ENCODE measurements at places on chromosomes 2 and 18.

- DNase-seq, result no peak
These were observed 562.5 kb downstream of the ERBB4 start for GRCh38 chr2:211976076-211976475.

DNA sequence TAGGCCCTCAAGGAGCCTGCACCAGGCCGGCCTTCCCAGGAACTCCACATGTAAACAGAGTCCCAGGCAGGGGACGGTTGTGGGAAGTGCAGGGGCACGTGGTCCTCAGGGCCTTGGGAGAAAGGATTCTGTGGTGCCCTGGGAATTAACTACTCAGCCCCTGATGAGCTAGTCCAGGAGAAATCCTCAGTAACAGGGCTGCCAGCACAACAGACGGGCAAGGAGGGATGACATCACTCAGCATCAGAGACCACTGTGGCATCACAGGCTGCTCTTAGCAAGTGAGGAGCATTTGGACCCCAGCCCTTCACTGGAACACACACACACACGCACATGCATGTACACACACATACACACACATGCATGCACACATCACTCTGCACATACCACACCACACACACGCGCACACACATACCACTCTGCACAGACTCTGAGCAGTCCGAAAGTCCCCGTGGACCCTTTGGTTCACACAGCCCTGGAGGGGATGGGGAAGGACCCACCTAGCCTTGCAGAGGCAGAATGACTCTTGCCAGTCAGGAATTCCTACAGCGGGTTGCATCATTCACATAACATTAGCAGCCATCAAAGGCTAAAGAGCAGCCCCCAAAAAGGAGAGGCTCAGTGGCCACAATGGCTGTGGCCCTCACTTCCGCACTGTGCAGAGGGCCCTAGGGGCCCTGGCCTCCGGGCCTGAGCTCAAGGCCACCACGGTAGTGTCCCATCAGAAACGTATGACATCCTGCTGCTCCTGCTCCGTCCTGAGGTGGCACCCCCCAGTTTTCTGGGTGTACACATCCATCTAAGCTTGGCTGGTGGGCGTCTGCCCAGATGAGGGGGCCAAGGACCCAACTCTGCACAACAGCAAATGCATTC is 1.9 kb upstream of the NMUR1 start:
- no peak for DNase-seq

GRCh38 chr2:114259389-114259788 is 183.1 kb upstream of the DPP10 start:
- DNase-seq, result no peak

DNA sequence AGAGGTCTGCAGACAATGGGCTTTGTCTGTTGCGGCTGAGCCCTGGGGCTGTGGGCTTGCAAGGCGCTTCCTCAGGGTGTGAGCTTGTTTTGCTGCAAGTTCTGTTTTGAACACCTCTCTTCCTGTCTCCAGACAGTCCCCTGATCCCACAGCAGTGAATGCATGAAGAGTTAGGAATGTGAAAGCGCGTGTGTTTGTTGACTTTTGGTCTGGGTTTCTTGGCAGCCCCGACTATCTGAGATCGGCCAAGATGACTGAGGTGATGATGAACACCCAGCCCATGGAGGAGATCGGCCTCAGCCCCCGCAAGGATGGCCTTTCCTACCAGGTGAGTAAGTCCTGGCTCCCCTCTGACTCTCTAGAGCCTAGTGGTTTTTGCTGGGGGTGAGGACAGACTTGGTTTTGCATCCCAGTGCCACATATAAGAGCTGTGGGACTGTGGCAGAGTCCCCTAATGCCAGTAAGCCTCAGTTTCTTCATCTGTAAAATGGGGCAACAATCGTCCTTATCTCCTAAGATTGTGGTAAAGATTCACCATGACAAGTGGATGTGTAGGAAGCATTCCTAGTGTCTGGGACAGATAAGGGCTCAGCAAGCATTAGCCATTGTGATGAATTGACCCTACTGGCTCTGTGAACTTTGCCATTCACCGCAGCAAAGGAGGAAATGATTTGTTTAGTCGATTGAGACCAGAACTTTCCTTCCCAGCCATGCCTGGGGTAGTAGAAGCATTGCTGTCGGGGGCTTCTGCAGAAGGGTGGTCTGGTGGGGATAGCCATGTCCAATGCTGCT is 3.0 kb downstream of the LBH start:
- no peak for DNase-seq

DNA sequence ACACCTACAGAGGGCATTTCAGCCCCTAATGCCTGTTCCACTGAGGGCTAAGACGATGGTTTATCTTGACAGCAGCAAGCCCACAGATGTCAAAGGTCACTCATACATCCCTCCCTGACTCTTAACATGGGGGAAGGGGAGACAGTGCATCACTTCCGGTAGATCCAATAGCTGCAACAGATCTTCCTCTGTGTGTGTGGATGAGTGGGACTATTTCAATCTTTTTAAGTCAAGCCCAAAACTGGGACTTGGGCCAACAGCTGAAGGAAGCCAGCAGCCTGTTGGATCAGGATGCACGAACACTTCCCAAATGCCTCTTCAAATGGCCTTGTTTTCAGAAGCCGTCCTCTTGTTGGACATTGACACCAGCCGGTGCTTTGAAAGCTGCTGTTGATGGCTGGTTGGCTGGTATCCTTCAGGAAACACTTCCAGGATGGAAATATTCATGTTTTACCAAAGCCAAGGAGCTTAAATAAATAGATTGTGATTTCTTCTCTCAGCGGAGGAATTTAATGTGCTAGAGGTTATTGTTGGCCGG is 59.2 kb downstream of the IL1R2 start:
- DNase-seq, result peak; percentile 78

GRCh38 chr18:24443870-24444269 is 16.6 kb upstream of the HRH4 start:
- no peak for DNase-seq

DNA sequence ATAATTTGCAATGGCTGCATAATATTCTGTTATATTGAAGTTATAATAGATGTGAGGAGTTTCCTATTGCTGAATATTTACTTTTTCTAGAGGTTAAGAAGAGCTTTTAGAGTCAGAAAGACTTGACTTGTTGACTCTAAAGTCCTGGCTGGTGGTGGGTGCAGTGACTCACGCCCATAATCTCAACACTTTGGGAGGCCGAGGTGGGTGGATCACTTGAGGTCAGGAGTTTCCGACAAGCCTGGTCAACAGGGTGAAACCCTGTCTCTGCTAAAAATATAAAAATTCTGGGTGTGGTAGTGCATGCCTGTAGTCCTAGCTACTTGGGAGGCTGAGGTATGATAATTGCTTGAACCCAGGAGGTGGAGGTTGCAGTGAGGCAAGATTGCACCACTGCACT is 33.9 kb upstream of the ATIC start:
- DNase-seq, result no peak
